Esophagus squamous epithelium (tissue), 5 donors: ENCODE measurements at places on chromosomes 7 and 10.

- no peak for DNase-seq
Observed at GRCh38 chr10:968546-969199, 19.6 kb upstream of the GTPBP4 start.

DNA sequence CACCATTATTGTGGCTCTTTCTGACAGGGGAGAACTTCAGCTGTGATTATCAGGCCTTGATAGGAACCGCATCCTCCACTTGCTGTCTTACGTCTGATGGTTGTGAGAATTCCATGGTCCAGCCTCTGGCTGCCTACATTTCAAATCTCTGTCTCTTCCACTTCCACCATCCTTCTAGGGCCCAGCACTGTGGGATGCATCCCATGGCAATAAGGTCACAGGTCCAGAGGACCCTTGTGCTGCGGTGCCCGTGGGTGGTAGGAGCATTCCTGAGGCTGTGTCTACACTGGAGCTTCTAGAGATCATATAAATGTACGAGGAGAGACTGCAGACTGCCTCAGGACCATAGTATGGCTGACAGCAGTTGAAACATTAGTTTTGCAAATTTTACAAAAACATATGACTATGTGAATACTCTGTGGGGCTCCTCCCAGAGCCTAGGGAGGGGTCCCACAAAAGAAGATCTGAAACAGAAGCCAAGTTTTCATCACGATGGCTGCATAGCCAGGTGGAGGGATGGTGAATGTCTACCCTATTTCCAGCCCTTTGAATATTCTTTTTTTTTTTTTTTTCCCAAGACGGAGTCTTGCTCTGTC lies 11.8 kb downstream of the CALML3 start:
- no peak for DNase-seq

DNA sequence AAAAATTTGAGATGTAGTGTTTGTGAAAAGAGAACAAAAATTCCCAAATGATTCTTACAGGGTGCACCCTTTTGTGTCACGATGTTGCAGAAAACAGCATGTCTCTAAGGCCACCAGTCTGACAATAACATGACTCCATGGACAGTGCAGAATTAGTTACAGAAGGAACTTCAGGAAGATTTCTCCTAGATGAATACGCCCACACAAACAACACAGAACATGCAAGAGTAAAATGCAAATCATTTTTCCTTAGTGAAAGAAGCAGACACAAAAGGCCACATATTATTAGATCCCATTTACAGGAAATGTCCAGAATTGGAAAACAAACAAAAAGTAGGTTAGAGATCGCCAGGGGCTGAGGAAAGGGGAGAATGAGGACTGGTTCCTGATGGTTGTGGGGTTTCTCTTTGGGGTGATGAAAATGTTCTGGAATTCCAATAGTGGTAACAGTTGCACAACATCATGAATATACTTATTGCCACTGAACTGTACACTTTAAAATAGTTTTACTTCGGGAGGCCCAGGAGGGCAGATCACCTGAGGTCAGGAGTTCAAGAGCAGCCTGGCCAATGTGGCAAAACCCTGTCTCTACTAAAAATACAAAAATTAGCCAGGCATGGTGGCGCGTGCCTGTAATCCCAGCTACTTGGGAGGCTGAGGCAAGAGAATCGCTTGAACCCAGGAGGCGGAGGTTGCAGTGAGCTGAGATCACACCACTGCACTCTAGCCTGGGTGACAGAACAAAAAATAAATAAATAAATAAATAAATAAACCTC lies 10.2 kb downstream of the ZC3HAV1 start:
- no peak for DNase-seq

DNA sequence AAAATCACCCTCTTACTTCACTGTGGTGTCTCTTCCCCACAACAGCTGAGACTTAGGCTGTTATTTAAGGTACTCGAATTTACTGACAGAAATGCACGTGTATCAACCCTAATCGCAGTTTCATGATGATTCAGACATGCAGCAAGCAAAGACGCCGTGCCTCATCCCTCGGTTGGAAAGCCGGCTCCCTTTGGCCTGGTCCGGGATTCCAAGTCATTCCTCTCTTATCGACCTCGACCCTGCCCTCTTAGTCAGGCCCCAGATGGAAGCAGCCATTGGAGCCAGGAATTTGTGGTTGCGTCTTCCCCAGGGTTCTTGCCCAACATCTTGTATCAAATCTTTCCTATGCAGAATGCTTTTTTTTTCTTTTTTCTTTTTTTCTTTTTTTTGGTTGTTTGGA lies 229.5 kb downstream of the GATA3 start:
- DNase-seq = no peak
